Motor neuron (in vitro differentiated cells): ENCODE measurements at places on chromosomes 2 and 18.

GRCh38 chr2:6917761-6918421 lies 679 bp downstream of the RNF144A start:
- peak; percentile 61 for ATAC-seq

DNA sequence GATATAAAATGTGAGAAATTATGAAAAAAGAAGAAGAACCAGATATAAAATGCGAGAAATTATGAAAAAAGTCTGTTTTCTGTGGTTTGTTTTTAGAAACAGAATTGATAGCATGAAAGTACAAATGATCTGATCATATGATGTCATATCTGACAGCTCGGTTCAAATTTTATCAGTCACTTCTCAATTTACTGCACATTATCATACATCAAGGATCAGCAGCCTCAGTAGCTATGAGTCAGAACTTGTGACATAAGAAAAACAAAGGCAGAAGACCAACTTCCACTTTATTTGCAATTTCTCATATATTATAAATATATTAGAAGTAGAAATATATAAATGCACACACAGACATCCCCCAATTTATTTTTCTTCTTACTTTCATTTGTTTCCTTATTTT lies 634.0 kb downstream of the LRP1B start:
- ATAC-seq: no peak

- no peak for ATAC-seq
Observed at GRCh38 chr2:136182315-136182714, 64.4 kb upstream of the CXCR4 start.

- ATAC-seq: no peak
Observed at GRCh38 chr2:230503798-230504197, 87.8 kb downstream of the SP100 start.

DNA sequence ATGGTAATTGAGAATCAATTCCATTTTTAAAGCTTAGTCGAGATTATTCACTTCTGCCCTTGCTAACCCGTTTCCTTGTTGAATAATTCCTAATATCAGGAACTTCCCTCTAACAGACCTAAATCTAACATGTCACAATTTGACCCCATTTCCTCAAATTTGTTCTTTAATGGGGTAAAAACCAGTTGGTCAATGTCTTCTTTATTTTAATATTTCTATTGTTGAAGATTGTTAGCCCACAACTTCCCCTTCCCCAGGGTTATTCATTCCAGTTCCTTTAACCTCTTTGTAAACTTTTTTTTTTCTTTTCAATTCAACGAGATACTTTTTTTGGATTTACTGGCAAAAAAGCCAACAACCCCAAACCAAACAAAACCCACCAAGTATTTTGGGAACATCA lies 7.3 kb downstream of the TNFRSF11A start:
- ATAC-seq: no peak

DNA sequence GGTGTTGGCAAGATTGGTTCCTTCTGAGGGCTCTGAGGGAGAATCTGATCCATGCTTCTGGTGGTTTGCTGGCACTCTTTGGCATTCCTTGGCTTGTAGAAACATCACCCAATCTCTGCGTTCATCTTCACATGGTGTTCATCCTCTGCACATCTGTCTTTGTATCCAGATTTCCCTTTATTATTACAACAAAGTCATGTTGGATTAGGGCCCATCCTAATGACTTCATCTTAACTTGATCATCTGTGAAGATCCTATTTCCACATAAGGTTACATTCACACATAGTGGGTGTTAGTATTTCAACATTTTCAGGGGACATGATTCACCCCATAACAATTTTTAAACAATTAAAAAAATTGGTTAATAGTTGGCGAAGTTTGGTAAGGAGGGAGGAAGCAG lies 177.4 kb upstream of the CWC22 start:
- ATAC-seq: no peak

GRCh38 chr2:17226941-17227490 lies 291.2 kb downstream of the RAD51AP2 start:
- ATAC-seq: no peak

GRCh38 chr18:79615586-79615985 lies 64.0 kb upstream of the CTDP1 start:
- ATAC-seq: no peak

DNA sequence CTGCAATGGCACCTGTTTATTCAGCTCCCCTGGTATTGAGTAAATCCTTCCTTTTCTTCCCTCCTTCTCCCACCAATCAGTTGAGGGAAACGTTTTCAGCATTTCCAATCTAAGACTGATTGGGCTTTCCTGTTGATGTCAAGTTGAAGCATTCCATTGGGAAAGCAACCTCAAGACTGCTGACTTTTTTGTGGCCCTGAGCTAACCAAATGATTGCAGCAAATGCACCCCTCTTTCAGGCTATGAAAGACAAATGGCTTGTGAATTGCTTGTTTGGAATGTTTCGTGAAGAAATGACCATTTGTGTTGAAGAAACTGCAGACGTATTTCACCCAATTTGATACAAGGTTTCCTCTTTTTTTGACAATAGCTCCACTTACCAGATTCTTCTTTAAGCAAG lies 303.5 kb downstream of the EPHA4 start:
- no peak for ATAC-seq

GRCh38 chr2:174970092-174970491 lies 35.1 kb downstream of the CHN1 start:
- no peak for ATAC-seq

DNA sequence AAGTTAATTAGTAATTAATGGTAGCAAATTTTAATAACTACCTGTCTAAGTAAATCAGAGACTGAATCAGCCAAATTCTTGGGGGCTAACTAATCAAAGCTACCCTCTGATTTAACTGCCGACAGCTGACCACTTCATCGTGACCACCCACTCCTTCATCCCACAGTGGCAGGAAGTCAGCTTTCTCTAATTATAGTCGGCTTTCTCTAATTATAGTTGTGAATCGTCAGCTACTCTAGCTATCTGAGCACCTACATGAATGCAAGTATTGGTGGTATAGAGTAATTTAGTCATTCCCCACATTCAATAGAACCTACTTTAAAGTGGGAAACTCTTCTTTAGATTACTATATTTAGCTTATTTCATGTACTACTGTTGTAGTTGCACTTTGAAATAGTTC lies 185.5 kb downstream of the PTGR3 start:
- ATAC-seq: no peak

DNA sequence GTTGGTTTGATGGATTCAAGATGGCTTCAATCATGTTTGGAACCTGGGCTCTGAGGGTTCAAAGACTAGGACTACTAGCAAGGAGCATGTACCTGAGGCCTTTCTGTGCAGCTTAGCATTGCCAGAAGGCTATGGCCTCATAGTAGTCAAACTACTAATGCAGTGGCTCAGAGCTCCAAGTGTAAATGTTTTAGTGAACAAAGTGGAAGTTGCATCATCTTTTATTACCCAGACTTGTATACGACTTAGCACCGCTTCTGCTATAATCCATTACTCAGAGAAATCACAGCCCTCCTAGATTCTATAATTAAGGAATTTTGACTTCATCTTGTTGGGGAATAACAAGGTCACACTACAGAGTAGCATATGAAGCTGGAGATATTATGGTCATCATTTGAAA lies 210.5 kb downstream of the ERBB4 start:
- peak; percentile 42 for ATAC-seq

GRCh38 chr18:76528477-76529432 lies 33.7 kb upstream of the ZNF516 start:
- ATAC-seq: peak; percentile 73
